ENCODE measurements at places on chromosomes 5 and 9.

- no peaks in the 10 kb centered on the region for H3K27me3 ChIP-seq
- H3K4me1 ChIP-seq, result no peaks in the 10 kb centered on the region
- H3K27ac ChIP-seq, result no peak overlapping the region
- DNase-seq, result no peak
- H3K36me3 ChIP-seq, result no peaks in the 10 kb centered on the region
- no peak overlapping the region for H3K4me3 ChIP-seq
Measured at GRCh38 chr5:82614706-82615105, 336.6 kb upstream of the RPS23 start.

GRCh38 chr5:39159811-39160490 lies 59.4 kb downstream of the FYB1 start:
- H3K36me3 ChIP-seq, result no peaks in the 10 kb centered on the region
- no peaks in the 10 kb centered on the region for H3K27me3 ChIP-seq
- H3K4me3 ChIP-seq, result no peak overlapping the region
- no peak for DNase-seq
- H3K4me1 ChIP-seq, result no peaks in the 10 kb centered on the region

- H3K4me3 ChIP-seq, result no peak overlapping the region
- no peak overlapping the region for H3K27ac ChIP-seq
- no peaks in the 10 kb centered on the region for H3K27me3 ChIP-seq
- no peaks in the 10 kb centered on the region for H3K36me3 ChIP-seq
- H3K4me1 ChIP-seq, result peaks cover 13% of the 10 kb centered on the region
- DNase-seq, result peak; percentile 58
Measured at GRCh38 chr5:107428303-107428813, 242.4 kb downstream of the EFNA5 start.

GRCh38 chr5:16934677-16935153 lies 1.4 kb downstream of the MYO10 start:
- H3K4me3 ChIP-seq, result peak overlapping the region; percentile 78
- H3K36me3 ChIP-seq, result no peaks in the 10 kb centered on the region
- peaks cover 10% of the 10 kb centered on the region for H3K4me1 ChIP-seq
- H3K27me3 ChIP-seq, result peaks cover 20% of the 10 kb centered on the region
- DNase-seq, result no peak

DNA sequence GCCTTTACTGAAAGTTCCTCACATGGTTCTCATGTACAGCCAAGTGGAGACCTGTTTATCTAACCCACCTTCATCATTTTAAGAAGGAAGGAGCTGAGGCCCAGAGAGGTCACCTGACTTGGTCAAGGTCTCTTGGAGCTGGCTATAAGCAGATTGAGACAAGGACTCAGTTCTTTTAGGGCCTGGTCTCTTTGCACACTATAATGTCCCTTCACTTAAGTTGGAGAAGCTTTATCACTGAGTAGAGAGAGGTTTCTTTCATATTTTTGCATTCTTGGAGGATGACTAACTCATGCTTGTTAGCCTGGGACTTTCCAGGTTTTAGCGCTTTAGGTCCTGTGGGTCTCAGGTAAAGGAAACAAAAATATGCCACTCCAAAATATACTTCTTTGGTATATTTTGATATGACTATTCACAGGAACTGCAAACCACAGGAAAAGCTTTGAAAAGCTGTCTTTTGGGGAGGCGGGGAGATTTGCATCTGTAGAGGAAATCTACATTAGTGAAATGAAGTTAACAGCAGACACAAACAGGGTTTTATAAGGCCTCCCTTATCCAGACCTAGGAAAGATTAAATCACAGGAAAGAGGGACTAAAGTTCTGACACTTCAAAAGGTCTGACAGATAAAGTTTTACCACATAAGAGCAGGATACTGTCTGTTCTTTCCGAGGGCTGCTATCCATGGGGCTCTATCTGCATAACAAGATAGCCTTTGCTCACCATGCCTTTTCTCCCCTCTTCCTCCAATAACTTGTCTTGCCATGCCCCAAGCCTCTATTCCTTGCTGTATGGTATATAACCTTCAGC lies 95.8 kb upstream of the ANKRD55 start:
- no peak for DNase-seq
- no peaks in the 10 kb centered on the region for H3K27me3 ChIP-seq
- no peak overlapping the region for H3K4me3 ChIP-seq

All from cardiac muscle cell (in vitro differentiated cells and primary cell).